ENCODE measurements at places on chromosomes 3 and 15.

DNA sequence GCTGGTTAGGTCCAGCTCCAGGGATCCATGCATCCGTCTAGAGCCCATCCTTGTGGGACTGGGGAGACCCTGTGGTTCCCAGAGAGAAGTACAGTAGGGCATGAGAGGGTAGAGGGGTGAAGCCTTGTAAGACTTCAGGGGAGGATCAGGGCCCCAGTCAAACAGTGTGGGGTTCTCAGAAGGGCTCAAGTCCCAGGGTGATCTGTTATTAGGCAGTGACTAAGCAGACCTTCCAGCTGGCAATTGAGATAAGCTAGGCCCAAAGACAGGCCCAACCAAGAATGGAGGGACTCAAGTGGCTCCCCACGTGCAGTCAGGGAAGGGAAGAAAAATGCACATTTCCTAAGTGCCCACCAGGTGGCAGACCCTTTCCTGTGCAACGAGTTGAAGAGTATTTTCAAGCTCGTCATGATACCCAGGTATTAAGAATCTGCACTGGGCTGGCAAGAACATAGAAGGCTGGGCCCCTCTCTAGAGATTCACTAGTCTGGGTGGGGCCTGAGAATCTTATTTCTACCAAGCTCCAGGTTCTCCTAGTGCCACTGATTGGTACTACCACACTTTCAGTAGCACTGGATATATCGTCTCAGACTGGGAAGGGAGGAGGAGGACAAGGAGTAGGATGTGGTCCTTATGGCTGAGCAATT lies 240.8 kb downstream of the NR1D2 start:
- DNase-seq: peak; percentile 1

DNA sequence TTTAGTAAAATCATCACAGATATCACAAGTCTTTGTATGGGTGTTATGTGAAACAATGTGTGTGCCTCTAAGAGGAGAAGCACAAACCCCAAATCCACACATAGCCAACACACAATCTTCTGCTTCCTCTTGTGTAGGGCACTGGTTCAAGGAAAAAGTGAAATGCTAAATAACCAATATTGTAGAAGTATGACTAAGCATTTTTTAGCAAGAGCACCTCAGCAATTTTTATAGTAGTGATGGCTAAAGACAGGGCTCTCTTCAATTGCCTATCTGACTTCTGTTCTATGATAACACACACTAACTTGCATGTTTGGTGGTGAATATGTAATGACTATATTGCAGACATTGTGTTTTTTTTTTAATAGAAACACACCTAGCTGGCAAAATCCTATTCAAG lies 997.9 kb upstream of the ALCAM start:
- DNase-seq: no peak

- no peak for DNase-seq
These were observed 6.9 kb upstream of the TNFSF10 start for GRCh38 chr3:172530101-172530561.

- DNase-seq: no peak
These were observed 71.9 kb upstream of the FEZF2 start for GRCh38 chr3:62445275-62445674.

- DNase-seq: no peak
These were observed 398.8 kb upstream of the ATP10A start for GRCh38 chr15:26261966-26262365.

GRCh38 chr3:130276203-130276803 lies 69.2 kb upstream of the COL6A5 start:
- DNase-seq: no peak

DNA sequence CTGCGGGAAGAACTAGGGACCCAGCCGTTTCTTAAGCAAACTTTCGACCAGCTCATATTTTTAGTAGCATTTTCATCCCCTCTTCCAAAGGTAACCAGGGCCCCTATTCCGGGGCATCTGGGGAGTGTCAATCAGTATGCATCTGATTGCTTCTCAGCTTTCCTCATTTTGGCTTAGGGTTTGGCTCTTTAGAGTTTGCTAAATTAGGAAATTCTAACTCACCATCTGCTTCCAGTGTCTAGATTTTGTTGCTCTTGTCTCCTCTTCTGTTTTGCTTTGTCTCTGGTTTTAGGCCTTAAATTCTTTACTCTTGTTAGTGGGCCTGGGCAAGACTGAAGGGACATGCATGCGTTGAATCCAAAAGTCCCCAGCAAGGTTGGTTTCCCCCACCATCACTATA lies 9.6 kb upstream of the ABTB1 start:
- DNase-seq: no peak

DNA sequence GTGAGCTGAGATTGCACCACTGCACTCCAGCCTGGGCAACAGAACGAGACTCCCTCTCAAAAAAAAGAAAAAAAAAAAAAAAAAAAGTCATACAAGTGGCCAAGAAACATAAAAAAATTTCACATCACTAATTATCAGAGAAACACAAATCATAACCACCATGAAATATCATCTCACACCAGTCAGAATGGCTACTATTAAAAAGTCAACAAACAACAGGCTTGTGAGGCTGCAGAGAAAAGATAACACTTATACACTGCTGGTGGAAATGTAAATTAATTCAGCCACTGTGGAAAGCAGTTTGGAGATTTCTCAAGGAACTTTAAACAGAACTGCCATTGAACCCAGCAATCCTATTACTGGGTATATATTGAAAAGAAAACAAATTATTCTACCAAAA lies 291.1 kb upstream of the MCTP2 start:
- DNase-seq: no peak

DNA sequence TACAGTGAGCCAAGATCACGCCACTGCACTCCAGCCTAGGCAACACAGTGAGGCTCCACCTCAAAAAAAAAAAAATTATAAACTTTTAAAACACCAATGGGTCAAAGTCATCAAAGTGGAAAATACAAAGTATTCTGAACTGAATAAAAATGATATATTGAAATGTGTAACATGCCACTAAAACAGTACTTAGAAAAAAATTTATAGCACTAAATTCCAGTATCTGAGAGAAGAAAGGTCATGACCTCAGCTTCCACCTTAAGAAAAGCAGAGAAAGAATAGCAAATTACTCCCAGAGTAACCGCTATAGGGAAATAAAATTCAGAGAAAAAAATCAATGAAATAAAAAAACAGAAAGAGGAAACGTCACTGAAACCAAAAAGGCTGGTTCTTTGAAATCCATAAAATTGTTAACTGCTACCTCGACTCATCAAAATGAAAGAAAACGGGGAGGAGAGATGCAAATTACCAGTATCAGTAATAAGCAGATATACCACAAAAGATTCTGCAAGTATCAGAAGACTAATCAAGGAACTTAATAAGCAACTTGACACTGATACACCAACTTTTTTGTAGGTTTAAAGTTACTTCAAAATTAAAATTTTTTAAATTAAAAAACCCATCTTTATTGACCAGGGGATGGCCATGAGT lies 20.8 kb downstream of the ATP13A3 start:
- no peak for DNase-seq

- no peak for DNase-seq
These were observed 17.1 kb downstream of the SETMAR start for GRCh38 chr3:4320096-4320911.
